ENCODE measurements at places on chromosomes 5 and 9. TPM values are rescaled to one million over a fixed set of nuclear protein-coding genes. Genes with fewer than 3 reads are reported as not detected.

IFNB1 gene
- not detected for total RNA-seq

CTSV gene
- total RNA-seq: 0.40 TPM

GABRA1 gene
- total RNA-seq: not detected

ARHGEF37 gene
- total RNA-seq: 29.3 TPM

IGIP gene
- total RNA-seq: 5.1 TPM

GRXCR2 gene
- total RNA-seq: not detected

APBA1 gene
- total RNA-seq: 1.4 TPM

PNPLA7 gene
- total RNA-seq: 6.9 TPM

DNA sequence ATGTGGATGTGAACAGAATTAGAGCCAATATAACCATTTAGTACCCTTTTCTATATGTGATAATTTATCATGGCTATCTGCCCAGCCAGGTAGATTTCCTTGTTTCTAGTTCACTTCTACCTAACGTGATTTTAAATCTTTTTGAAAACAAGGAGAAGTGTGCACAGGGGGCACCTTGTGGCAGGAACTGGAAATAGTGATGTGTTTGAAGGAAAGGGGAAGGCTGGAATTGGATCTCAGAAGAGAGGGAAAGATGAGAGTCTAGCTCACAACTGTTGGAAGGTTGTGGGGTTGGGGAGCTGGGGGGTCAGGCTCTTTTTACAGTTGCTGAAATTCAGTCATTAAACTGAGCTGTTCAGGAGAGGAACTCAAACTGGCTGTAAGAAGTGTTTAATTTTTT lies 219.5 kb downstream of the KCTD16 start:
- no peaks in the 10 kb centered on the region for H3K27me3 ChIP-seq
- H3K4me1 ChIP-seq: no peaks in the 10 kb centered on the region
- no peak overlapping the region for H3K4me3 ChIP-seq
- H3K36me3 ChIP-seq: no peaks in the 10 kb centered on the region
- no peak overlapping the region for H3K27ac ChIP-seq

DNA sequence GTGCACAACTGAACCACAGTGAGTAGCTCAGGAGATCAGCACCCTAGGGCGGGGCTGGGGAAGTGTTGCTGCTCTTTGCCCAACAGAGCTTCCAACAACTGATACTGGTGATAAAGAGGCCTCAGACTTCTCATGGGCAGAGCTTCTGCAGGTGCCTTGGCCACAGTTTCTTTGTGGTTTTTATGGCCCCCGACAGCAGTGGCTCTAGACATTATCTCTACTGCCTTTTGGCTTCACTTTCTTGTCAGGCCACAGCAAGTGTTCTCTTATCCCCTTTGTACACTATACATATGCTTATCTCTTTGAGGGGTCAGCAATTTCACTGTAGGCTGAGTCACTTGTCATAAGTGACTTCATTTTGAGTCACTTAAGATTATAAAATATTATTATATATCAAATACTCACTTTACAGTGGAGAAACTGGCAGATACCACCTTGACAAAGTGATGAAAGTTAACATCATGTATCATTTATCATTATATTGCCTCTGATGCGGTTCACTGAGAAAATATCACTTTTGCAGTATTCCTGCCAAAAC lies 90.9 kb upstream of the COX7C start:
- no peaks in the 10 kb centered on the region for H3K4me1 ChIP-seq
- no peaks in the 10 kb centered on the region for H3K36me3 ChIP-seq
- H3K27ac ChIP-seq: no peak overlapping the region
- DNase-seq: no peak
- no peaks in the 10 kb centered on the region for H3K27me3 ChIP-seq

- no peak overlapping the region for H3K4me3 ChIP-seq
- H3K36me3 ChIP-seq: no peaks in the 10 kb centered on the region
- no peaks in the 10 kb centered on the region for H3K4me1 ChIP-seq
- H3K27ac ChIP-seq: peak overlapping the region; percentile 32
These were observed 41.5 kb downstream of the SH3PXD2B start for GRCh38 chr5:172412724-172413286.

- no peaks in the 10 kb centered on the region for H3K36me3 ChIP-seq
- peaks cover 55% of the 10 kb centered on the region for H3K4me1 ChIP-seq
These were observed 11.2 kb upstream of the CXXC5 start for GRCh38 chr5:139636975-139637408.

DNA sequence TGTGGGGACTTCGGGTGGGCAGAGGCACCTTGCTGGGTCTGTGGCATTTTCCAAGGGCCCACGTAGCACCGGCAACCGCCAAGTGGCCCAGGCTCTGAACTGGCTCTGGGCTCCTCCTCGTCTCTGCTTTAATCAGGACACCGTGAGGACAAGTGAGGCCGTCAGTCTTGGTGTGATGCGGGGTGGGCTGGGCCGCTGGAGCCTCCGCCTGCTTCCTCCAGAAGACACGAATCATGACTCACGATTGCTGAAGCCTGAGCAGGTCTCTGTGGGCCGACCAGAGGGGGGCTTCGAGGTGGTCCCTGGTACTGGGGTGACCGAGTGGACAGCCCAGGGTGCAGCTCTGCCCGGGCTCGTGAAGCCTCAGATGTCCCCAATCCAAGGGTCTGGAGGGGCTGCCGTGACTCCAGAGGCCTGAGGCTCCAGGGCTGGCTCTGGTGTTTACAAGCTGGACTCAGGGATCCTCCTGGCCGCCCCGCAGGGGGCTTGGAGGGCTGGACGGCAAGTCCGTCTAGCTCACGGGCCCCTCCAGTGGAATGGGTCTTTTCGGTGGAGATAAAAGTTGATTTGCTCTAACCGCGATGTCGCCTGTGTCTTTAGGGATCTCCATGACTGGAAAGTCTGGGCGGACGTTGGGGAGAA lies 5.8 kb downstream of the DPP7 start:
- no peak for DNase-seq
- H3K27me3 ChIP-seq: no peaks in the 10 kb centered on the region
- no peaks in the 10 kb centered on the region for H3K36me3 ChIP-seq
- H3K4me1 ChIP-seq: no peaks in the 10 kb centered on the region
- H3K27ac ChIP-seq: no peak overlapping the region

DNA sequence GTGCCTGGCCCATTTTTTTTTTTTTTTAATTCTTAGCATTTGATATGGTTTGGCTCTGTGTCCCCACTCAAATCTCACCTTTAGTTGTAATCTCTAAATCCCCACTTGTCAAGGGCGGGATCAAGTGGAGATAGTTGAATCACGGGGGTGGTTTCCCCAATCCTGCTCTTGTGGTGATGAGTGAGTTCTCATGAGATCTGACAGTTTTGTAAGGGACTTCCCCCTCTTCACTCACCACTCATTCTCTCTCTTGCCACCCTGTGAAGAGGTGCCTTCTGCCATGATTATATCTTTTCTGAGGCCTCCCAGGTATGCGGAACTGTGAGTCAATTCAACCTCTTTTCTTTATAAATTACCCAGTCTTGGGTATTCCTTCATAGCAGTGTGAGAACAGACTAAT lies 27.2 kb downstream of the NDUFAF2 start:
- peaks cover 16% of the 10 kb centered on the region for H3K4me1 ChIP-seq
- no peaks in the 10 kb centered on the region for H3K27me3 ChIP-seq
- DNase-seq: no peak
- no peak overlapping the region for H3K27ac ChIP-seq
- no peak overlapping the region for H3K4me3 ChIP-seq

GRCh38 chr9:109451311-109452025 lies 46.6 kb downstream of the PTPN3 start:
- H3K36me3 ChIP-seq: peaks cover 18% of the 10 kb centered on the region
- H3K27me3 ChIP-seq: no peaks in the 10 kb centered on the region
- H3K27ac ChIP-seq: peak overlapping the region; percentile 58
- no peak for DNase-seq
- no peak overlapping the region for H3K4me3 ChIP-seq
- H3K4me1 ChIP-seq: peaks cover 33% of the 10 kb centered on the region

DNA sequence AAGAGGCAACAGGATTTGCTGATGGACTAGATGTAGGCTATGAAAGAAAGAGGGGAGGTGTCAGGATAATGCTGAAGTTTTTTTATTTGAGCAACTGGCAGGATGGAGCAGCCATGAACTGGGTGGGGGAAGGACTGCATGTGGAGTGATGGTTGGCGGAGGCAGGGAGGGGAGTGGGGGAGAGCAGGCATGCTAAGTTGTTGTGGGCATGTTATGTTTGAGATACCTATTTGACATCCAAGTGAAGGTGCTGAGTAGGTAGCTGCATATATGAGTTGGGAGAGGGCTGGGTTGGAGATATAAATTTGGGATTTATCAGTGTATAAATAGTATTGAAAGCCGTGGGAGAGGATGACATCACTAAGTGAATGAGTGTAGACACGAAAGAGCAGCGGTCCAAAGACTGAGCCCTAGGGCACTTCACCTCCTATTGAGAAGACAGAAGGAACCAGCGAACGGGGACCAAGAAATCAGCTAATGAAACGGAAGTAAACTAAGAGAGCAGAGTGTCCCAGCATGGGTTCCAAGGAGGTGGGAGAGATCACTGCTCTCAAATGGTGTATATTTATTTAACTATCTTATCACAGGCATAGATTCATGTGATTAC lies 7.4 kb downstream of the BSPRY start:
- peaks cover 10% of the 10 kb centered on the region for H3K27me3 ChIP-seq
- H3K4me3 ChIP-seq: no peak overlapping the region
- no peak overlapping the region for H3K27ac ChIP-seq
- DNase-seq: no peak
- no peaks in the 10 kb centered on the region for H3K4me1 ChIP-seq
- H3K36me3 ChIP-seq: no peaks in the 10 kb centered on the region

GRCh38 chr5:158234323-158235158 lies 375.6 kb upstream of the CLINT1 start:
- DNase-seq: no peak
- H3K36me3 ChIP-seq: no peaks in the 10 kb centered on the region
- no peak overlapping the region for H3K4me3 ChIP-seq
- H3K4me1 ChIP-seq: no peaks in the 10 kb centered on the region

DNA sequence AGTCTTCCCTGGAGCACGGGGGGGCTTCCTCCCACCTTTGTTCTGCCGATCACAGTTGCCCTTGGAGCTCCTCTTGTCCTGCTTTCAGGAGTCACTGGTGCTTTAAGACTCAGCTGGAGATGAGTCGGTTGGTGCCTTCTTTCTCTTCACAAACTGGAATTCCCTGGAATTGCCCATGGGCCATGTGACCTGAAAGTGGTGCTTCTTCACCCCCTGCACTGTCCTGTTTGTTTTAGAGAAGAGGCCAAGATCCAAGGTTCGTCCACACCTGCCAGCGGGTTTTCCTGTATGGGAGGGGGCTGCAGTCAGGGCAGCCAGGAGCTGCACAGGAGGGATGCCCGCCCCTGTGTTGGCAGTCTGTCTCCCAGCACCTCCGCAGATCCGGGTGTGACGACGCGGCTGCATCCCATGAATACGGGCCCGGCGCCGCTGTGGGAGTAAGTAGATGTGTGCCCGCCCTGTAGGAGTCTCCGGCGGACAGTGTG lies 9.5 kb upstream of the MRPS2 start:
- no peaks in the 10 kb centered on the region for H3K36me3 ChIP-seq
- no peaks in the 10 kb centered on the region for H3K4me1 ChIP-seq
- H3K27ac ChIP-seq: no peak overlapping the region
- H3K4me3 ChIP-seq: no peak overlapping the region
- H3K27me3 ChIP-seq: no peaks in the 10 kb centered on the region
- DNase-seq: no peak

- no peak overlapping the region for H3K27ac ChIP-seq
- H3K4me1 ChIP-seq: no peaks in the 10 kb centered on the region
- no peak overlapping the region for H3K4me3 ChIP-seq
- no peaks in the 10 kb centered on the region for H3K36me3 ChIP-seq
- no peaks in the 10 kb centered on the region for H3K27me3 ChIP-seq
These were observed 145.6 kb downstream of the FBXL7 start for GRCh38 chr5:15645381-15646160.

DNA sequence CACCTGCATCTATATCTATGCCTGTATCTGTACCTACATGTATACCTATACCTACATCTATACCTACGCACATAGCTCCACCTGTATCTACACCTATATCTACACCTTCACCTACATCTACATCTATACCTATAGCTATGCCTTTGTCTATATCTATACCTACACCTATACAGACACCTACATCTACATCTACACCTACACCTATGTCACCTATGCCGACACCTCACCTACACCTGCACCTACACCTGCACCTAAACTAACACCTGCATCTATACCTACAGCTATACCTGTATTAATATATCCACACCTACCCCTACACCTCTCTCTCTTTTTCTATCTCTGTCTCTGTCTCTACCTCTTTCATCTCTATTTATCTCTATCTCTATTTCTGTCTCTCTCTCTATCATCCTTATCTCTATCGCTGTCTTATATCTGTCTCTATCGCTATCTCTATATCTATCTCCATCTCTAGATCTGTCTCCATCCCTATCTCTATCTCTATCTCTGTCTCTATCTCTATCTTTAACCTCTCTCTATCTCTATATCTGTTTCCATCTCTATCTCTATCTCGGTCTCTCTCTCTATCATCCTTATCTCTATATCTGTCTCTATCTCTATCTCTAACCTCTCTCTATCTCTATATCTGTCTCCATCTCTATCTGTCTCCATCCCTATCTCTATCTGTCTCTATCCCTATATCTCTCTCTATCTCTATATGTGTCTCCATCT lies 37.9 kb downstream of the IRX4 start:
- H3K4me1 ChIP-seq: no peaks in the 10 kb centered on the region
- no peak for DNase-seq
- H3K27ac ChIP-seq: no peak overlapping the region
- H3K27me3 ChIP-seq: no peaks in the 10 kb centered on the region

- no peaks in the 10 kb centered on the region for H3K27me3 ChIP-seq
- H3K4me3 ChIP-seq: no peak overlapping the region
- no peak for DNase-seq
- no peaks in the 10 kb centered on the region for H3K36me3 ChIP-seq
- H3K4me1 ChIP-seq: no peaks in the 10 kb centered on the region
These were observed 267.0 kb upstream of the NUDT12 start for GRCh38 chr5:103829585-103829984.

- no peak overlapping the region for H3K4me3 ChIP-seq
- no peak overlapping the region for H3K27ac ChIP-seq
- peaks cover 3% of the 10 kb centered on the region for H3K4me1 ChIP-seq
- no peak for DNase-seq
- H3K27me3 ChIP-seq: no peaks in the 10 kb centered on the region
- H3K36me3 ChIP-seq: no peaks in the 10 kb centered on the region
These were observed 469.7 kb downstream of the PRELID2 start for GRCh38 chr5:145365464-145365863.

- no peak overlapping the region for H3K27ac ChIP-seq
- DNase-seq: no peak
- no peaks in the 10 kb centered on the region for H3K4me1 ChIP-seq
- H3K27me3 ChIP-seq: no peaks in the 10 kb centered on the region
- no peaks in the 10 kb centered on the region for H3K36me3 ChIP-seq
- H3K4me3 ChIP-seq: no peak overlapping the region
These were observed 76.0 kb upstream of the FSTL4 start for GRCh38 chr5:133688391-133688790.
